ENCODE measurements at places on chromosomes 16 and 17.
A peak's percentile ranks its signal among the peaks of the same experiment; 100 is the strongest.

DNA sequence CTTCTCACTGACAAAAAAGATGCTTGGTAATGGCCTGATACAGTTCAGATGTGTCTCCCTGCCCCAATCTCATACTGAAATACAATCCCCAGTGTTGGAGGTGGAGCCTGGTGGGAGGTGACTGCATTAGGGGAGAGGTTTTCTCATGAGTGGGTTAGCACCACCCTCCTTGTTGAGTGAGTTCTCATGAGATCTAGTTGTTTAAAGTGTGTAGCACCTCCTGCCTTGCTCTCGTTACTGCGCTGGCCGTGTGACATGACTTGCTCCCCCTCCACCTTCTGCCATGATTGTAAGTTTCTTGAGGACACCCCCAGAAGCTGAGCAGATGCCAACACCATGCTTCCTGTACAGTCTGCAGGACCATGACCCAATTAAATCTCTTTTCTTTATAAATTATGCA lies 5.0 kb downstream of the TSR1 start:
- no peak for DNase-seq

DNA sequence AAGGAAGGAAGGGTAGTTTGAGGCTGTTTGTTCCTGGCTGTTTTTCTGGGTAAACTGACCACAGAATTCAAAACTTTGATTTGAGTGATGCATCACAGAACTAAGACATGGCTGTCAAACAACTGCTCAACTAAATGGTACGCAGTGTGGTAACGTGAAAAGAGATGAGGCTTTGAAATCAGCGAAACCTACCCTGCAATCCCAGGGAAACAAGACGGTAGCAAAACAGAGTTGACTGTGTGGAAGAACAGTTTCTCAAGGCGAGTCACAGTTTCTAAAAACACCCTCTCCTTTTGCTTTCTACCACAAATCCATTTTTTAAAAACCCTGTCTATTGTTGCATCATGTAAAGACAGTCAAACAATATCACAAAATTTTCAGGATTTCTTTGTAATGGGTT lies 156.0 kb upstream of the MAF start:
- DNase-seq: no peak

- peak; percentile 48 for DNase-seq
These were observed 732 bp downstream of the TNRC6A start for GRCh38 chr16:24729951-24730815.

- DNase-seq: no peak
These were observed 62.7 kb upstream of the DNAJA2 start for GRCh38 chr16:47036201-47036600.

DNA sequence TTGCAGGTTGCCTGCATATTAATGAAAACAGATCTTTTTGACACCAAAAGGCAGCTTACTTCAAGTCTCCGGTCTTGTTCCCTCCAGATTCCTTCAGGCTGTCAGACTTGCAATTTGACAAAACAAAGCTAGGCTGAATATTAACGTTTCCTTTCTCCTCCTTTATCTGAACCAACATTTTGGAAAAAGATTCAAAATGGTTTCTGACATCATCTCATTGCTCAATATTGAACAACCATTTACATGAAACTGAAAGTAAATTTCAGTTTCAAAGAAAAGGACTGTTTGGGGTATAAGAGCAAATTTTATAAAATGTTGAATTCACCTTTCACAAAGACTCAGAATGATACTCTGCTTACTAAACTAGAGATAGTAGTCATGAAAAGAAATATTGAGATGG lies 521.8 kb downstream of the KCNJ2 start:
- no peak for DNase-seq

- DNase-seq: no peak
These were observed 23.3 kb downstream of the SHISA6 start for GRCh38 chr17:11264183-11264871.

DNA sequence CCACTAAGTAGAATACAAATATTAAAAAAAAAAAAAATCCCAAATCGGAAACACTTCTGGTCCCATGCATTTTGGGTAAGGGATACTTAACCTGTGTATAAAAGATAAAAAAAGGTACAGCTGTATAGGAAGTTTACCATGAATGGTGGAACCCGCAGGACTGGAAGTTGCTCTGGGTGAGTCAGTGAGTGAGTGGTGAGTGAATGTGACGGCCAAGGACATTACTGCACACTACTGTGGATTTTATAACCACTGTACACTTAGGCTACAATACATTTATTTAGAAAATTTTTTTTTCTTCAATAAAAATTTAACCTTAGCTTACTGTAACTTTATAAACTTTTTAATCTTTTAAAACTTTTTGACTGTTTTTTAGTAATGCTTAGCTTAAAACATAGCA lies 71.3 kb upstream of the BCAR1 start:
- no peak for DNase-seq

DNA sequence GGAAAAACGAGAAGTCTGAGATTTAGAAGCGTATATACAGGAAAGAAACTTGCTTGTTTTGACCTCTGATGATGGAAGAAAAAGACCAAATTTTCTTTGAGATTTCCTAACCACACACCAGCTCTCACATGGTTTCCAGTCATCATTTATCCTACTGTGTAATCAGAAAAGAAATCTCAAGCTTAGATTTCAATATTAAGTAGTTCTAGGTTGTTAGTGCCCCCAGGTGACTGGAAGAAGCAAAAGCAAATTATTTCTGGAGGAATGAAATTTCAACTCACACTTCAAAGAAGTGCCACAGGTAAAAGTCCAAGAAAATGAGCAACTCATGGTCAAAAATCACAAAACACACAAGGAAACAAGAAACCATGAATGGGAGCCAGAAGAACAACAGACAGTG lies 51.8 kb upstream of the KDM6B start:
- DNase-seq: no peak

GRCh38 chr16:87492721-87493607 lies at the start of gene ZCCHC14:
TSS of gene ZCCHC14 (minus strand) at chr16:87493024. CDS start at chr16:87492238, 786 bp downstream.
- peak; percentile 100 for DNase-seq

GRCh38 chr16:80836846-80837245 lies 32.4 kb upstream of the CDYL2 start:
- DNase-seq: no peak

DNA sequence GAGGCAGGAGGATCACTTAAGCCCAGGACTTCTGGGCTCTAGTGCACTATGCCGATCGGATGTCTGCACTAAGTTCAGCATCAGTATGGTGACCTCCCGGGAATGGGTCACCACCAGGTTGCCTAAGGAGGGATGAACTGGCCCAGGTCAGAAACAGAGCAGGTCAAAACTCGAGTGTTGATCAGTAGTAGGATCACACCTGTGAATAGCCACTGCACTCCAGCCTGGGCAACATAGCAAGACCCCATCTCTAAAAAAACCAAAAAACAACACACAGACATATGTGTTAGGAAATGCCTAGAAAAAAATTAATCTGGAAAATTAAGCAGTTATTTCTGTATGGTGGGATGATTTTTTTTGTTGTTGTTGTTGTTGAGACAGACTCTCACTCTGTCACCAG lies 127.0 kb downstream of the RAB11FIP4 start:
- DNase-seq: no peak

- DNase-seq: no peak
These were observed 5.8 kb downstream of the C17orf50 start for GRCh38 chr17:35766489-35766877.

GRCh38 chr17:32502710-32503109 lies 15.9 kb downstream of the CDK5R1 start:
- no peak for DNase-seq

- no peak for DNase-seq
These were observed 8.3 kb upstream of the ITGAM start for GRCh38 chr16:31251435-31251834.

- DNase-seq: peak; percentile 52
These were observed 25.0 kb downstream of the MRC2 start for GRCh38 chr17:62652251-62653001.

DNA sequence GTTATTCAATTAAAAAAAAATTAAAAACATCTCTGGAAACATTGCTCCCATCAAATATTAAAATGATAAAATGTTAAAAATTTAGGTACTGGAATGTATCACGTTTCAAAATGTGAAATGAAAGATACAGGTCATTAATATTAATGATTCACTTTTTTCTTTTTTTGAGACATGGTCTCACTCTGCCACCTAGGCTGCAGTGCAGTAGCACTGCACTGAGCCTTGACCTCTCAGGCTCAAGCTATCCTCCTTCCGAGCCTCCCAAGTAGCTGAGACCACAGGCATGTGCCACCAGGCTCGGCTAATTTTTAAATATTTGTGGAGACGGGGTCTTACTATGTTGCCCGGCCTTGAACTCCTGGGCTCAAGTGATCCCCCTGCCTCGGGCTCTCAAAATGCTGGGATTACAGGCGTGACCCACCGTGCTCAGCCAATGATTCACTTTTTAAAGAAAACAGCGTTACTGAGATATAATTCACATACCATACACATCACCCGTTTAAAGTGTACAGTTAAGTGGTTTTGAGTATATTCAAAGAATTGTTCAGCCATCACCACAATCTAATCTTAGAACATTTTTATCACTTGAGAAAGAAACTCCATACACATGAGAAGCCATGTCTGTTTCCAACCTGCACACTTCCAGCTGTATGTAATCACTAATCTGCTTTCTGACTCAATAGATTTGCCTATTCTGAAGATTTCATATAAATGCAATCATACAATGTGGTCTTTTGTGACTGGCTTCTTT lies 19.1 kb upstream of the NETO2 start:
- DNase-seq: no peak

DNA sequence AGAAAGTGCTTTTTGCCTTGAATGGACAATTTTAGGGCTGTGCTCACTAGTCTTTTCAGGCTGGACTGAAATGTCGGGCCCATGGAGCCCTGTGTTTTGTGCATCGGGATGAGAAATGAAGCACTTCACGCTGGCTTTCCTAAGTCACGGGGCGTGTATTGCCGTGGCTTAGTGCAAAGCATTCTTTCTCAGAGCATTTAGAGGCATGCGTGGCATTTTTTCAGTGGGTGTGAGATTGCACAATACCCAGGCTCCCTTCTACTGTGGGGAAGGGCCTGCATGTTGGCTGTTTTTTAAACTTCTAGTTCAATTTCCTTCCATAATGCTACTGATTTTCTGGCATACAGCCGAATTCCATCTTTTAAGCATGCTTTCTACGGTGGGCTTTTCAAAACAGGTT lies 12.6 kb upstream of the POLR3E start:
- DNase-seq: no peak

DNA sequence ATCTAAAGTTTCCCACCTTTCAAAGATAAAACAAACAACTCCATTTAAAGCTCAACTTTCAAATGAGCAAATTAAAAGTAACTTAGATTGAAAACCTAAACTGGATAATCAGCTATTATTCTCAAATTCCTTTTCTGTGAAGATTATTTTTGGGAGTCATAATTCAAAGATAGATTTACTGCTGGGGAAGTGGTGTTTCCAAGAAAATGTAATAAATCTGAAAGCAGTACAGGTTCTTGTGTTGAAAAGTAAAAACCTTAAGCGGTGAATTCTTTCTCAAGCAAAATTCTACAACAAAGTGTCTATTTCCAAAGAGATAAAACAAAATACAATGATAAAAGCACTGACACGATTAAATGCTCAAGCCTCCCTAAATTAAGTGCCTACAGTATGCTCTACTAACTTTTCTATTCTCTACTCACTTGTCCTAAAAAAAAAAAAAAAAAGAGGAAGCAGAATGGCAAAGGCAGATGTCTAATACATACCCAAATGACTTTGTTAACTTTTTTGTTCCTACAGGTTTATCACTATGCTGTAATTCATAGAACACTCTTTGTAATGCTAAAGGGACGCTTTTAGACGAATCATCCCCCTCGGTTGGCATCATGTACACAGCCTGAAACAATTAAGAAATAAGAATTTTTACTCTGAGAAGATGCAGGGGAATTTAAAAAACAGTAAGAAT lies 34.5 kb downstream of the LITAFD start:
- no peak for DNase-seq

DNA sequence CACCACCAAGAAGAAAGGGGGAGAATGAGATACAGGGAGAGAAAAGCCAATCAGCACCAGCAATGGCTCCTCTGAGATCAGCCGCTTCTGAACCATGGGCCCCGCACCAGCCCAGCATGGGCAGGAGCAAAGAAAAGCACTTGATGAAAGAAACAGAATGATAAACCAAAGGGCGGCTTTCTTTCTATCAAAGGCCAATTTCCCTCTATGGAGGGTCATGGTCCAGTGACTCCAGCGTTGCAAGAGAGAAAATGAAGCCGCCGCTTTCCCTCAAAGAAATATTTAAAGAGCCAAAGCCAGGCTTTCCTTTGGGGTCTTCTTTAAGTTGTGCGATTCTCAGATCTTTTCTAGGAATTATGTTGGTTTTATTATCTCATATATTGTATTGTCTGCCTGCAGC lies 84.8 kb upstream of the CACNG5 start:
- no peak for DNase-seq

DNA sequence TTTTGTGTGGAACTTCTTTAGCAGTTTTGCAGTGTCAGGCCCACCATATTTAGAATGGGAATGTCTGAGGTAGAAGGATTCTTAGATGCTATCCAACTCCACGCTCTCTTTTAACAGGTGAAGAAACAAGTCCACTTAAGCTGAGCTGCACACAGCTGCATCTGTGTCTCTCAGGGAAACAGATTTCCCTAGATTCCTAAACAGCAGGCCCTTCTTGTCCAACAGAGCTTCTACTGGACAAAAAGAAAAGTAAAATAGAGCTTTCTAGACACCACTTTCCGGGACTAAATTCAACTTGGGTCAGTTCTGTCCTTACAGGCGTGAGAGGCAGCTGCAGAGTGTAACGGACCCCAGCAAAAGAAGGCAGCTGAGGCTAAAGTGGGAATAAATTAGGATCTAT lies 51.7 kb downstream of the SNX11 start:
- DNase-seq: no peak

All from stimulated activated CD8-positive, alpha-beta memory T cell treated with anti-CD3 and anti-CD28 coated beads, Interleukin-4, amount 100 ng/mL, for 48 hours (primary cell).